ENCODE measurements at places on chromosomes 4 and X.

DNA sequence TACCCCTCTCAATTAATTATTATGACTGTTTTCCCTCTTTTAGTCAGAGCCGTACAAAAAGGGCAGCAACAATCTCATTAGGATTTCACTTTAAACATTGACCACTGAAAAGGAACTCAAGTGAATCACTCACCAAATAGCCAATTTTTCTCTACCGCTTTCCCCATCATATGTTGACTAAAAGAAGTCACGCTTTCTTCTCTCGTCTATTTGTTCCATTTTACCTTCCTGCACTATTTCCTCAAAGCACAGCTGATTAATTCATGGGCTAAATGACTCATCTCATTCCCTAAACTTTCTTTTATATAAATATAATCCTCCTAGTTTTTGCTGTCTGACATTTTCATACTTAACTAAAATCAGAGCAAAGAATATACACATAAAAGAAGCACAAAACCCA lies 8.2 kb downstream of the MID1 start:
- no peak for DNase-seq

DNA sequence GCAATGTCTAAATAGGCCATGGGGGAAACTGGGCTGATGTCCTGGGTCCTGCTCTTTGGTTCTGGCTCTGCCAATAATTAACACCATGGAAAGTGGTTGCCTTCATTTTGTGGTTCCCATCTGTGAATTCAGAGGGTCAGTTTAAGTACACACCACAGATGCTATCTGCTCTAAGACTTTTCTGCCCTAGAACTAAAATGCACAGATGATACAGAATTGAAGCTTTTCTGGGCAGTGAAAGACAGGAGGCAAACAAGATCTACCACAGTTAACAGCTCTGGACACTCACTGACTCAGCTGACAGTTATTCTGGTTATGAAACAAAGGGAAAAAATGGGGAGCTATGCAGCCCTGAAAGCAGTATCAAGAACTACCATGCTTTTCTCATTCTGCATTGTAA lies 37.3 kb downstream of the APBB2 start:
- no peak for DNase-seq

- no peak for DNase-seq
Measured at GRCh38 chr4:154407443-154407842, 84.2 kb downstream of the DCHS2 start.

GRCh38 chrX:34332334-34332733 lies 200.2 kb upstream of the FAM47A start:
- DNase-seq = no peak

GRCh38 chrX:78653118-78653822 lies 5.9 kb downstream of the RTL3 start:
- no peak for DNase-seq

GRCh38 chr4:83454686-83455085 lies 937 bp downstream of the HELQ start:
- no peak for DNase-seq

GRCh38 chr4:108417923-108418322 lies 202.5 kb upstream of the RPL34 start:
- no peak for DNase-seq

GRCh38 chr4:136484996-136485395 lies 1047.3 kb downstream of the PCDH18 start:
- no peak for DNase-seq

DNA sequence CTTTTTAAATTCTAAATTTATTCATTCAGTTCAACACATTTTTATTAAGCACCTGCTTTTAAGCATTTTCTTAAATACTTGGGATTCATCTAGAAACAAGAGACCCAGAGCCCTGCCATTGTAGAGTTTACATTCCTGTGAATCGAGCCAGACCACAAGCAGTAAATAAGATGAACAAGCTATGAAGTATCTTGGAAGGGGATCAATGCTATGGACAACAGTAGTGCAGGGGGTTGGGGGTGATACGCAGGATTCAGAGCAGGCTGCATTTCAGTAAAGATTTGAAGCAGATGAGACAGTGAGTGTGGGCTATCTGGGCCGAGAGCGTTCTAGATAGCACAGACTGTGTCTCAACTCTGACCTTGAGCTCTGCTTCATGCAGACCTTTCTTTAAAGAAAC lies 35.1 kb downstream of the CLDN22 start:
- no peak for DNase-seq

DNA sequence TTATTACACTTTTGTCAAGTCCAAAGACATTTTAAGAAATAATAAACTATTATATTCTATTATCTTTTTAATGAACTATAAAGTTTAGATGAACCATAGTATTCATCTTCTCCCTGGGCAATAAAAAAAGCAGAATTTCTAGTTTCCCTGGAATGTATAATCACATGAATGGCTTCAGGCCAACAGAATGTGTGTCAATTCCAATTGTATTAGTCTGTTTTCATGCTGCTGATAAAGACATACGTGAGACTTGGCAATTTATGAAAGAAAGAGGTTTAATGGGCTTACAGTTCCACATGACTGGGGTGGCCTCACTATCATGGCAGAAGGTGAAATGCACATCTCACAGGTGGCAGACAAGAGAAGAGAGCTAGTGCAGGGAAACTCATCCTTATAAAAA lies 70.7 kb upstream of the ANXA10 start:
- DNase-seq = no peak

- DNase-seq = no peak
Measured at GRCh38 chrX:30590368-30590767, 12.8 kb upstream of the TASL start.

GRCh38 chrX:115399306-115399705 lies 109.8 kb downstream of the LUZP4 start:
- DNase-seq = no peak

DNA sequence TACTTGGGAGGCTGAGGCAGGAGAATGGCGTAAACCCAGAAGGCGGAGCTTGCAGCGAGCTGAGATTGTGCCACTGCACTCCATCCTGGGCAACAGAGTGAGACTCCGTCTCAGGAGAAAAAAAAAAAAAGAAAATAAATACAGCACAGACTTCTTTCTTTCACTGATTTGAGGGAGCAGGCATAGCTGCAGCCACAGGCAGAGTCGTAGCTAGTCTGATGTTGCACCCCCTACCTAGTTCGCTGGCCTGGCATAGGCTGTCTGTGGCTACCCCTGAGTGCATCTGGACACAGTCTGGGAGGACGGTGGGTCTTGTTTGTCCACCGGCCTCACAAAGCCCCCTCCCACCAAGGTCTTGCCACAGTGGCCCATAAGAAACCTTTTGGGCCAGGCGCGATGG lies 21.4 kb downstream of the IL3RA start:
- no peak for DNase-seq

DNA sequence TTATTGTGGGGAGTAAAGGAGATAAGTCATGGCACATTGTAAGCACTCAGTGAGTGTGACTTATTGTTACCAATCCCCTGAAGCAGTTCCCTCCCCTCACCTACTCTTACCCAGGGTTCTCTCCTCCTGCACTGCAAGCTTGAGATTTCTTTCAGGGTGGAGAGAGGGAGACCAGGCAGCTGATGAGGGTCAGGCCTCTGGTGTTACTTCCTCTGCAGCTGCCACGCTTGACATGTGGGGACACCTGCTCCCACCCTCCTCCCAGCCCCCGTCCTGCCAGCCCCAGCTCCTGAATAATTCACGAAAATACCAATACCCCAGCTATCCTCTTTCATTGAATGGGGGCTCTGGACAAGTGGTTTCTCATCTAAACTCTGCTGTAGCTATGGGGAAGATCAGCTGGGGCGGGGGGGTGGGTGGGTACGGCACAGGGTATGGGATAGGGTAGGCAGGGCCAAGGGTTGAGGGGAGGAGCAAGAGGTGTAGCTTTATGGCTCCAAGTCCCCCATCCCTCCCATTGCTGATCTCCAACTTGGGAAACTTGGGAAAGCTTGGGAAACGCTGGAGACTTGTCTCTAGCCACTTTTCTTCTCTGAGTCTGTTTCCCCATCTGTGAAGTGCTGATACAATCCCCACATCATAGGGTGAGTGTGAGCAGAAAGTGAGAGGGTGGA lies 148.5 kb upstream of the PJA1 start:
- DNase-seq = no peak

GRCh38 chr4:113811359-113811758 lies 49.8 kb upstream of the CAMK2D start:
- DNase-seq = peak; percentile 16

DNA sequence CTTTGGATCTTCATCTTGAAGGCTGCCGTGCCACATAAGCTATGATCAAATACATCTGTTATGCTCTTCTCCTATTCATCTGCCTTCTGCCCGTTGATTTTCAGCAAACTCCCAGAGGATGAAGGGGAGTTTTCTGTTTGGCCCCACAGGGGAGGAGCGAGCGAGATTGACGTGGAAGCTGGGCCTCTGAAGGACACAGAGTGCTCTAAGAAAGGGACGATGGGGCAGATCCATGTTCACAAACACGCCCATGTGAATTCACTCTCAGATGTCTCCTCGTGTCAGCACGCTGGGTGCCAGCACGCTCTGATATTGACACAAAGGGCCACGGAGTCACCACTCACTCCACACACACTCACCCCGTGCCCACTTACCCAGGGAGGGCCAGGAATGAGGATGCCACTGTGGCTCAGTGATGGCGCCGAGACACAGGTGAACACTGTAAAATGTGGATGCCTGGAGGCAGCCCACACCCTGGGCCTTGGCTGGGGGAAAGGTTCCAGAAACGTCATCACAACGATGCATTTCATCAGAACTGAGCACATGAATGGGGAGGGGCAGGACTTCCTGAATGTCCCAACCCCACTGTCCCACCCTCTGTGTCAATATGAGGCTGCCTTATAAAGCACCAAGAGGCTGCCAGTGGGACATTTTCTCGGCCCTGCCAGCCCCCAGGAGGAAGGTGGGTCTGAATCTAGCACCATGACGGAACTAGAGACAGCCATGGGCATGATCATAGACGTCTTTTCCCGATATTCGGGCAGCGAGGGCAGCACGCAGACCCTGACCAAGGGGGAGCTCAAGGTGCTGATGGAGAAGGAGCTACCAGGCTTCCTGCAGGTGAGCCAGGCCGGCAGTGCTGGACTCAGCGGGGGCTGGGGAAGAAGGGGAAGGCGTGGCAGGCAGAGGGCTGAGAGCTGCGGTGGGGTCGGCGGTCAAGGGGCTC lies at the start of gene S100P:
TSS of gene S100P (plus strand) at position 648 of the 946 bp plus-strand sequence. CDS start at position 703, 55 bp downstream.
- DNase-seq = peak; percentile 88

GRCh38 chr4:10893395-10893794 lies 208.8 kb upstream of the CLNK start:
- no peak for DNase-seq

GRCh38 chrX:153636716-153637115 lies 10.3 kb upstream of the DUSP9 start:
- DNase-seq = no peak

DNA sequence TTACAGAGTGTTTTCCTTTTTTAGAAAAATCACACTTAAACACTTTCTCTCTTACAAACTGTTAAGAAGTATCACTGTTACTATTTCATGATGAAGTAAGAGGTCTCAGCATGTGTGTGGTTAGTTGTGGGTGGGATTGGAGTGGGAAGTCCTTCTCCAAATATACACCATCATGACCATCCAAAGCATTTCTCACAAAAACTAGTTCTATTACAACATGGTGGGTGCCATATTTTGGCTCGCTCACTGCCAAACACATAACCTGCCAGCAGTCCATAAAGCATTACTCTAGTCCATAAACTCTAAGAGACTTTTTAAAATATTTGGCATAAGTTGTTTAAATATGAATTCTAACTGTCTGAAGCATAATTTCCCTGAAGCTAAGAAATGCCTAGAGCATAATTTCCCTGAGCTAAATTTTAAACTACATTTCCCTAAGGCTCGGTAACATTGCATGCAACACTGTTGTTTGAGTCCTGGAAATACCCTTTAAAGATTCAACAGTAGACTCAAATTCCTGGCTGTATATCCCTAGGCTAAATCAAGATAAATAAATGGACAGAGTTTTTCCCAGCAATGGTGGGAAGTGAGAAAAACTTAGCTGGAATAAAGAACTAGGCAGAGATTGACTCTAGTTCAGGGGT lies 415.0 kb upstream of the INTU start:
- DNase-seq = no peak

- no peak for DNase-seq
Measured at GRCh38 chrX:14939644-14940043, 66.4 kb downstream of the MOSPD2 start.

- no peak for DNase-seq
Measured at GRCh38 chr4:26634237-26634636, 50.4 kb downstream of the TBC1D19 start.

DNA sequence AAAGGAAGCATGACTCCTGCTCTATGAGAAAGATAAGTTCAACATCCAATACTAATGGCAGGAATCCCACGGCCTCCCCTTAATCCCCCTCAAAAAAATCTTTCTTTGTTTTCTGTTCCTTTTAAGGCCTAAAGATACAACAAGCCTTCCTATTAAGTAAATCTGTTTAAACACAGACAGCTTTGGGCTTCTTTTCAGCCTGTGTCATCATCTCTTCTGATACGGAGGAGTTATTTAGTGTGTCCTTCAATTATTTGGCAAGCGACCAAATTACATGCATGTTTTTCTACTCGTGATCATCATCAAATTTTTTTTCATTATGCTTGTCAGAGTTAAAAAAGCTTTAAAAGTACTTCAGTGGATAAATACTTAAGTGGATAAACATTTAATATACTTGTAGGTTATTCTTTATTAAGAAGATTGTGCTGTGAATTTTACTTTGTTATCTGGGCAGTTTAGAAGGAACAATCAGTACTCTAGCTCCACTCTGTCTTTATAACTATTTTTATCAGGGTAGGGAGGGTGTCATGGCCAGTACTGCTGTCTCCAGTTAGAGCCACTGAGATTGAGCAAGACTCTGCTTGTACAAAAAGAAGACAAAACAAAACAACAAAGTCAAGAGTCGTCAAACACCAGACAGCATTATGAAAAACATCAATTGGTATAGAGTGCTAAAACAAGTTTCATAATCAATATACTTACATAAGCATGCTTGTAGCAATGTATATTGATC lies 210.7 kb downstream of the PRR32 start:
- no peak for DNase-seq

DNA sequence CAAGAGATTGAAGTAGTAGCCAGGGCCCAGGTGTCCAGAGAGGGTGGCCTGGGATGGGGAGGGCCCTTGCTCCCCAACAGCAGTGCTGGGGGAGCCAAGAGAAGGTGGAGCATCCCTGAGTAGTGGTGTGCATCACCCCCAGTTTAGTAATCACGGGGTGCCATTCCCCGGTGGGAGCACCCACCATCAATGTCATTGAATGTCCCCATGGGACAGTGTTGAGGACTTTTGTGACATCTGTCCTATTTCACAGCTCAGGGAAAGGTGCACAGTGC lies 4.4 kb upstream of the CPZ start:
- DNase-seq = no peak

- DNase-seq = peak; percentile 62
Measured at GRCh38 chr4:85496126-85496849, 21.3 kb downstream of the ARHGAP24 start.

DNA sequence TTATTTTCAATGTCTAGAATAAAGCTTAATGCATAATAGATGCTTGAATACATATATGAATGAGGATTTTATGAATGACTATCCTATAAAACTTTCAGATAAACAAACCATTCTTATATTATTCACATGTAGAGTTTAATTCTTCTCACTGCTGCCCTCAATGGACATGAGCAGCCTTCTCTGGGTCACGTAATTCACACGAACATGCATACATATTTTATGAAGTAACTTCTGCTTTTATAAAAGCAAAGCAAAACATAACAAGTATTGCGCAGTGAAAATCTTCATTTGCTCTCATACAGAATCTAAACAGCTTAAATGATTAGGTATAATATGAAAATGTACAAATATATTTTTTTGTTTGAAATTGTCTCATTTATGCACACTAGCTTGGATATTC lies 116.7 kb downstream of the TMA16 start:
- no peak for DNase-seq

All from NCI-H460 (cell line).